ENCODE measurements at places on chromosomes 12 and 14.

- no peak for DNase-seq
Measured at GRCh38 chr12:4563336-4563735, 1.3 kb downstream of the DYRK4 start.

DNA sequence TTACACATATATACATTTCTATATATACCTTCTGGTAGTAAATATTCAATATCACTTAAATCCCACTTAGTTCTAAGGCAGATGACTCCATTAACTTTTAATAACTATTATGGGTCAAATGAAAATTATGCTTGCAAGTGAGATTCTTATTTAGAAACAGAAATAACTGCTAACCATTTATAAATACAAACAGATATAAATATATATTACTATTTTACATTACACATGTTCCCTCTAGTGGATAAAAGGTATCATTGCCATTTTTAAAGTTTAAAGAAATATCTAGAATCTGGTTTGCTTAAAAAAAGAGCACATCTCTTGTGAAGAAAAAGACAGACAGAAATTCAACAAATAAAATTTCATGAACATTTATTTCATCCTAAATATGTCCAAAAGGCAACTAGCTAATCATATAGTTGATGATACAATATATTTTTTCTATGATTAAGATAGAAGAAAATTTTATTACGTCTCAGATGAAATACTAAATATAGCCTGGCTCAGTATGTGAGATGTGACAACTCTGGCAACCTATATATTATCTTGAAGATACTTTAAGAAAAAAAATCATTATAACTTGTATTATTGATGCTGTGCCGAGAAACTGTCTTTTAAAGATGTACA, 11.7 kb upstream of the RAD51AP1 start:
- no peak for DNase-seq

DNA sequence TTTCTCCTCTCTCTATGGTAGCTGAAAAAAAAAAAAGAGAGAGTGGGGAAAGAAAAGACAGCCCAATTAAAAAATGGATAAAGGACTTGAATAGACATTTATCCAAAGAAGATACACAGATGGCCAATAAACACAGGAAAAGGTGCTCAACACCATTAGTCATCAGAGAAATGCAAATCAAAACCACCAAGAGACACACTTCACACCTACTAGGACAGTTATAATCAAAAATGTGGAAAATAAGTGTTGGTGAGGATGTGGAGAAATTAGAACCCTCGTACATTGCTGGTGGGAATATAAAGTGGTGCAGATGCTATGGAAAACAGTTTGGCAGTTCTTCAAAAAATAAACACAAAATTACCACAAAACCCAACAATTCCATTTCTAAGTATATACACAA, 172.4 kb upstream of the GRIN2B start:
- DNase-seq: no peak

DNA sequence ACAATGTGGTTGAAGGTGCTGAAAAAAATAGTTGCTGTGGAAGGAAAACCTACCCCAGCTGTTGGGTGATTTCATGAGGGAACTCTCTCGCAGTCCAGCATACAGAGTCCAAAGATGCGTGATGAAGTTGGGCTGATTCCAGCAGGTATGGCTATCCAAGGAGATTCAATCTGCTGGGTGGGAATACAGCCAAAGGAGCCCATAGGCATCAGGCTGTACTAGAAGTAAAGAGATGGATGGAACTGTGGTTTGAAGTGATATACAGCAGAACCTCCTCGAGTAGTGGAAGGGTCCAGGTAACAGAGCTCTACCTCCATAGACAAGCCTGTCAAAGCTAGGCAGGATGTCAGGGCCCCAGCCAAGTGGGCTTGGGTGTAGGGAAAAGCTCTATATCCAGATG, 11.5 kb upstream of the TMTC2 start:
- DNase-seq: no peak
